Smooth muscle cell of the pulmonary artery (primary cell): ENCODE measurements at places on chromosomes 7 and 10. TPM values are rescaled to one million over a fixed set of nuclear protein-coding genes. Genes with fewer than 3 reads are reported as not detected.

GPR158 gene
- total RNA-seq = 0.26 and 0.33 TPM in 2 replicates

PAPOLB gene
- 0.07 and 0.39 TPM in 2 replicates for total RNA-seq

PNLIPRP2 gene
- total RNA-seq = not detected in 2 replicates

AKR1C2 gene
- total RNA-seq = 8.2 and 14.9 TPM in 2 replicates

C10orf90 gene
- 0.13 and 0.26 TPM in 2 replicates for total RNA-seq

MXI1 gene
- 47.1 and 50.0 TPM in 2 replicates for total RNA-seq

LLCFC1 gene
- total RNA-seq = not detected in 2 replicates
